ENCODE measurements at places on chromosomes 7 and 10.

DNA sequence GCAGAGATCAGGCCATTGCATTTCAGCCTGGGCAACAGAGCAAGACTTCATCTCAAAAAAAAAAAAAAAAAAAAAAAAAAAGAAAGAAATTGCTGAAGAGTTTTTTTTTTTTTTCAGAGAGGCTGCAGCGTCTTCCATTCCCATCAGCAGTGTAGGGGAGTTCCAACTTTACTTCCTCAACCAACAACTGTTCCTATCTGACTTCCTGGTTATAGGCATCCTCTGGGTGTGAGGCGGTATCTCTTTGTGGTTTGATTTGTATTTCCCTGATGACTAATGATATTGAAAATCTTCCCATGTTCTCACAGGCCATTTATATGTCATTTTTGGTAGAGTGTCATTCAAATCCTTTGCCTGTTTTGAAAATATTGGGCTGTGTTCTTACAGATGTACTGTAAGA lies 40.2 kb downstream of the PRTFDC1 start:
- DNase-seq: no peak

DNA sequence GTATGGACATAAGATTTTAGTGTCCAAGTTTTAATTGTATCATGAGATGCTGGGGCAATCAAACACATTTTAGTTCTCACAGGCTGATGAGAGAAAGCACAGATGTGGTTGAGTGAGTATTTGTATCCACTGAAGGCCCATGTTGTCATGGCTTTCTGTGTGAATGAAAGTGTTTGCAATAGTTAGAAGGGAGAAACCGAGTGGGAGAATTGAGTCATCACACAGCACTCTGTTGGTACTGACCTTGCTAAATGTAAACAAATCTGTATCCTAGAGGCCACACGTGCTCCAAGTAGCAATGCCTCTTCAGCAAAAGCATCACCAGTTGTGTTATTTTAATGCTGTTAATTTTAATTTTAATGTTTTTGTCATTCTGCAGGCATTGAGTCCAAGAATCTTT lies 121.2 kb downstream of the EMX2 start:
- DNase-seq: no peak

DNA sequence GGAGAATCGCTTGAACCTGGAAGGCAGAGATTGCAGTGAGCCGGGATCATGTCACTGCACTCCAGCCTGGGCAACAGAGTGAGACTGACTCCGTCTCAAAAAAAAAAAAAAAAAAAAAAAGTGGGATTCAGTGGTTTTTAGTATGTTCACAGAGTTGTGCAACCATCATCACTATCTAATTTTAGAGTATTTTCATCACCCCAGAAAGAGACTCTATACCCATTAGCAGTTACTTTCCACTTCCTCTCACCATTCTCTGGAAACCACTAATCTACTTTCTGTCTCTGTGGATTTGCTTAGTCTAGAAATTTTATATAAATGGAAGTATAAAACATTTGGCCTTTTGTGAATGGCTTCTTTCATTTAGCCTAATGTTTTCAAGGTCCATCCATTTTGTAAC lies 113.4 kb downstream of the ST7 start:
- no peak for DNase-seq

DNA sequence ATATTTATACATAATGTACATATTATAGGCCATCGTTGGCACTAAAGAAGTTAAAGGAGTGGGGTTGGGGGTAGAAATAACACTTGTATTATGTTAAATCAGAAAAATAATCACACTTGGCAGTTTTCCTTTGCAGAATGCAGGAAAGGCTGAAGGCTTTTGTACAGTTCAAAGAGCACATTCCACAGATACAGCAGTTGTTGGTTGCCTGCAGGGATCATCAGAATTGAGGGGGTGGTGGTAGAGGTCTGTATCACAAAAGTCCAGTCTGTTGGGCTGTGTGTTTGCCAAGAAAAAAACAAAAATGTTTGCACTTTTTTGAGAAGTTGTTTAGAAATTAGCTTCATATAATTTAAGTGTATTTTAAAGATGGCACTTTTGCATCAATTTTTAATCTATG lies 231.8 kb upstream of the FOXP2 start:
- DNase-seq: peak; percentile 5

GRCh38 chr10:111078505-111079185 lies 1.8 kb downstream of the ADRA2A start:
- DNase-seq: peak; percentile 62

DNA sequence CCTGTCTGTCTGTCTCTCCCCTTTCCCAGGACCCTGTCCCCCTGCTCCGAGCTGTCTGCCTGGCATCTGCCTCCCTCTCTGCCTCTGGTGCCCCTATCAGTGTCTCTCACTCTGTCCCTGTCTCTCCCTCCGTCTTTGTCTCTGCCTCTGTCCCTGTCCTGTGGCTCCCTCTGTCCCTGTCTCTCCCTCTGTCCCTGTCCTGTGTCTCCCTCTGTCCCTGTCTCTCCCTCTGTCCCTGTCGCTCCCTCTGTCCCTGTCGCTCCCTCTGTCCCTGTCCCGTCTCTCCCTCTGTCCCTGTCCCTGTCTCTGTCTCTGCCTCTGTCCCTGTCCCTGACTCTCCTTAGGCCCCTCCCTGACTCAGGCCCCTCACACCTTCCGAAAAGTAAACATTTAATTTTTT lies 75.0 kb upstream of the PAX2 start:
- no peak for DNase-seq

- no peak for DNase-seq
Observed at GRCh38 chr10:133324857-133325260, 11.8 kb downstream of the CALY start.

Measured in iPS-NIHi11 (cell line).